ENCODE measurements at places on chromosomes 1 and 21.

DNA sequence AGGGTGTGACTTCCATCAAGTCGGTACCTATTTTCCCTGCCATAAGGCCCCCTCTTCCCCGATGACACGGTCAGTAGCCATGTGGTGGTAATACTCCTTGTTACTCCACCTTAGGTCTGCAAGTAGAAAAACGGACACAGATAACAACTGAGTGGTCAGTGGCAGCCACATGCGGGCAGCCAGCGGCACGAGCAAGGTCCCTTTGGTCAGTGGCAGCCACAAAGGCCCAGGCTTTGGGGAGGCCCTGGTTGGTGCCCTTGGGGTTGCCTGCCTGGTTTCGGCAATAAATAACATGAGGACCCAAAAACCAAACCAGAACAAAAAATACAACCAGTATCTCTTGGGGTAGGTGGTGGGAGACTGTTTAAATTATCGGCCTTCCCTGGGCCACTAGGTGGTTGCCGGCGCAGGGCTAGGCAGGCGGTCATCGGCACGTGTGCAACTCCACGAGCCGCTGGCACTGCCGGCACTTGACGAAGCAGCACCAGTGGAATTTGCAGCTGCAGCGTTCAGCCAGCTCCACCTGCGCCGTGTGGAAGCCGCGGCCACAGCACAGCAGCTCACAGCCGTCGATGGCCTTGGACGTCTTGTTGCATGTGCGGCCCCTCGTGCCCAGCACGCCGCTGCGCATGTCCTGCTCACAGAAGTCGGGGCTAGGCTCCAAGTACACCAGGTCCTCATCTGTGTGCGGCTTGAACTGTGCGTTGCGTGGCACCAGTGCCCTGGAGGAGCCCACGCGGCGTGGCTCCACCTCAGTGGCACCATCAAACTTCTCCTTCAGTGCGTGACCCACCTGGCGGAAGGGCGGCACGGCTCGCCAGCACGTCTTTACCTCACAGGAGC, 23.1 kb downstream of the WNT4 start:
- DNase-seq: no peak

- DNase-seq: peak; percentile 97
These were observed 76.6 kb downstream of the RGL1 start for GRCh38 chr1:183881387-183882131.

- DNase-seq: no peak
These were observed 67.8 kb downstream of the RNF220 start for GRCh38 chr1:44472620-44473525.

DNA sequence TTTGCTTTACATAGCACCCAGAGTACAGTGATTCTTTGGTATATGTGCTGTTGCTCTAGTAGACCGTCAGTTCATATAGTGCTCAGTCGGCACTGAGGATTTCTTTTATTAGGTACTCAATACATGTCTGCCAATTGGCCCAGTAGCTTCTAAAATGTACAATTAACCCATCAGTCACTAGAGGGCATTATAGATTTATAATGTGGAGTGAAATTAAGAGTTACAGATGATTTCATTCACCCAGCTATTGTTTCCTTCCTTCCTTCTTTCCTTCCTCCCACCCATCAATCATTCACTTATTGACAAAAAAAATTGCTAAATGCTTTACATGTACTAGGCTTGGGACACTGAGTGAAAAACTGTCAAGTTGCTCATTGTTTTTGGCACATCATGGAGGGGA, 263.6 kb upstream of the USP24 start:
- DNase-seq: peak; percentile 13

GRCh38 chr1:245278846-245279245, 124.1 kb downstream of the KIF26B start:
- no peak for DNase-seq

DNA sequence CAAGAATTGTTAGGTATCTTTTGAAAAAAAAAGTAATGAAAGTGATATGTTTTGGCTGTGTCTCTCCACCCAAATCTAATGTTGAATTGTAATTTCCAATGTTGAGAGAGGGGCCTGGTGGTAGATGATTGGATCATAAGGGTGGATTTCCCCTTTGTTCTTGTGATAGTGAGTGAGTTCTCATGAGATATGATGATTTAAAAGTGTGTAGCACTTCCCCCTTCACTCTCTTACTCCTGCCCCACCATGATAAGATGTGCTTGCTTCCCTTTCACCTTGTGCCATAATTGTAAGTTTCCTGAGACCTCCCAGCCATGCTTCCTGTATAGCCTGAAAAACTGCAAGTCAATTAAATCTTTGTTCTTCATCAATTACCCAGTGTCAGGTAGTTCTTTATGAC, 70.7 kb downstream of the XCL2 start:
- no peak for DNase-seq
